ENCODE measurements at places on chromosomes 5 and 9.
A peak's percentile ranks its signal among the peaks of the same experiment; 100 is the strongest.

GRCh38 chr5:7420510-7421280 lies 24.8 kb downstream of the ADCY2 start:
- DNase-seq, result no peak

- DNase-seq, result no peak
Observed at GRCh38 chr5:61609840-61610677, 278.0 kb downstream of the ZSWIM6 start.

- DNase-seq, result peak; percentile 62
Observed at GRCh38 chr5:93585041-93585766, 2.2 kb downstream of the NR2F1 start.

DNA sequence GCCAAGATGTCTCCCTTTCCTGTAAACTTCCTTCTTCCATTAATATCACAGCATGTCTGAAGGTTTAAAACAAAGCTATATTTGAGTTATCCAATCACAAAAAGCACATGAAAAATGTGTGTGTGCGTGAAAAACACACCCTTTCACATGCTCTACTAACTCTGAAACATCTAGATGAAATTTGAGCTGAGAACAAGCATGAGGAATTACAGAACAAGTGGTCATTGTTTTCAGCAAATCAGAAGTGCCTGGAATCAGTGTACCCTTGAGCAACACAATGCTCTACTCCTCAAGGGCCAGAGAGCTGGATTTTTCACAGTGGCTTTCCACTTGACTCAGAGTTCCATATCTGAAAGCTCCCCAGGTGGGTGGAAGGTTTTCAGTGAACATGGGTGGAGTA lies 255.9 kb downstream of the PSAT1 start:
- DNase-seq, result no peak

GRCh38 chr9:130718562-130718961 lies 25.0 kb downstream of the EXOSC2 start:
- DNase-seq, result no peak

All from SJCRH30 (cell line).